Globus pallidus (tissue), 1 donor: ENCODE measurements at places on chromosomes 12 and 14.

- no peak for DNase-seq
Observed at GRCh38 chr12:117139025-117139717, 40.0 kb upstream of the TESC start.

GRCh38 chr14:38171197-38171596 lies 36.5 kb upstream of the SSTR1 start:
- no peak for DNase-seq

DNA sequence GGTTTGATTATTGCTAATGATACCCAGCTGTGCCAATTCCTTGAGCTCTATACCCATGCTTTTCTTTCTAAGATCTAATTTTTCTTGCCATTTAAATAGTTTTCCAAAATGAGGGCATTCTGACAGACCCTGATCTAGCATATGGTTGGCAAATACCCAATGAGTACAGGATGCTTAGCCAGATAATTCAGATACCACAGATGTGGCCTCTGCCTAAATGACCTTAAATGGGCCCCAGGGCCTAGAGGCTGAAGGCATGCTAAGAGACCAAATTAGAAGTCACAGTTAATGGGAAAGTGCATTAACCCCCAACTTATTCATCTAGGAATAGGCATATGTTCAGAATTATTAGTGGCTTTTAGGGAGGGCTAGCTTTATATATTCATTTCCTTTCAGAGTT lies 122.3 kb upstream of the CNOT2 start:
- DNase-seq, result no peak

DNA sequence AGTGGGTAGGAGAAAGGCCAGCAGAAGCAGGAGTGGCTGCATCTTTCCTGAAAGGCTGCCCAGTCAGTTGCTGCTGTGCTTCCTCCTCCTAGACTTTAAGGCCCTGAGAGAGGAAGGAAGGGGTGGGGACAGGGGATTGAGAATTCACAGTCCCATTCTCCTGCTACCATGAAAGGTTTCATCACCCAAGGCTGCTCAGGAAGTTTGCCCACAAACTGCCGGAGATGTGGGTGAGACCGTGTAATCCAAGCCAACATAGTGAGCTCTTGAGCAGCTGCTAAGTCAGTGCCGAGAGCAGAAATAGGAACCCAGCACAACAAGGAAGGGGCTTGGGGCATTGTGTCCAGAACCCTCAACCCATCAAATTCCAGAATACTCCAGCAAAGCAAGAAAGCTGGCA lies at the start of gene CTSG:
Gene CTSG, minus strand, starts transcription at position 69 of the 400 bp plus-strand sequence. Its CDS starts 27 bp downstream, at position 42.
- DNase-seq, result no peak

DNA sequence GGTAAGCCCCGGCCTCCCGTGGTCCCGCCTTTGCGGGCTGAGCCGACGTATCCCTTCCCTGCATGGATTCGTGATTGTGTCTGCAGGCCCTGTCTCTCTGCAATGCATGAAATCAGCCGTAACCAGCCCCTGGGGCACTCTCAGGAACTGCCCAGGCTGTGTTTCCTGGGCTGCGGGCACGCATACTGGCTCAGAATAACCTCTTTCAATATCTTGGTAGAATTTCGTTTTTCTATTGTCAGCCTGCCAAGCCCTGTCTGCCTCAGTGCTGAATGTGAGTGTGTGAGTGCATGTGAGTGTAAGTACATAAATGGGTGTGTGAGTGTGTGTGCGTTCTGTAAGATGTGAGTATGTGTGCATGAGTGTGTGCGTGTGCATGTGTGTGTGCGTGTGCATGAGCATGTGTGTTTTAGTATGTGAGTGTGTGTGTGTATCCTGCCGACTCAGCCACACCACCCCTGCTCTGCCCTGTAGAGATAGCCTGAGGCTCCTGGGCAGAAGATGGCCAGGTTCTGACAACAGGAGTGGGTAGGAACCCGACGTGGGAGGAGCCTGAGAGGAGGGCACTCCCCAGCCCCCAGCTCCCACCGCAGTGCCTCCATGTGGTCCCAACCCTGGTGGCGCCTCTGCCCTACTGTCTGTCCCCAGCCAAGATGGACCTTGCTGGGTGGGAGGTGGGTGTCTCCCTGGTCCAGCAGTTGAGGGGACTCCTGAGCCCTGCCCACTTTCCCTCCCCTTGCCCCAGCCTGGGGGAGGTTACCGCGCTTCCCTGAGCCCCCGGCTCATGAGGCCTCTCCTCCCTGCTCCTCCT lies 268.8 kb downstream of the ADGRD1 start:
- DNase-seq, result no peak

- DNase-seq, result no peak
Observed at GRCh38 chr14:82270286-82270685, 736.6 kb upstream of the SEL1L start.

DNA sequence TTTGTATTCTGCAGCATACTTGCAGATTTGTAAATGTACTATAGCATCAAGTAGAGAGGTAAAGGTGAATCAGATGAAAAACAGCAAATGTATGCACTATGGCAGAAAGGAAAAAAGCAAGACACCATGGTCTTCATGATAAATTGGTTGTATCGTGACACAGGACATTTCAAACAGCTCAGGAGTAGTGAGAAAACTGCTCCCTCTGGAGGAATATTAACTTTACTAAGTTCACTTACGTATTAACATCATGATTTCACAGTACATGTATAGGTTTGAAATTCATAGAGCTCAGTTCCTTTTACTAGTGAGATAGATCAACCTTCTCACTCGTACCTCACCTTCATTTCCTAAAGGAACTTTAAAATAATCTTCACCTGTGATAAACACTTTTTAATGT lies 6.5 kb downstream of the MBIP start:
- no peak for DNase-seq

DNA sequence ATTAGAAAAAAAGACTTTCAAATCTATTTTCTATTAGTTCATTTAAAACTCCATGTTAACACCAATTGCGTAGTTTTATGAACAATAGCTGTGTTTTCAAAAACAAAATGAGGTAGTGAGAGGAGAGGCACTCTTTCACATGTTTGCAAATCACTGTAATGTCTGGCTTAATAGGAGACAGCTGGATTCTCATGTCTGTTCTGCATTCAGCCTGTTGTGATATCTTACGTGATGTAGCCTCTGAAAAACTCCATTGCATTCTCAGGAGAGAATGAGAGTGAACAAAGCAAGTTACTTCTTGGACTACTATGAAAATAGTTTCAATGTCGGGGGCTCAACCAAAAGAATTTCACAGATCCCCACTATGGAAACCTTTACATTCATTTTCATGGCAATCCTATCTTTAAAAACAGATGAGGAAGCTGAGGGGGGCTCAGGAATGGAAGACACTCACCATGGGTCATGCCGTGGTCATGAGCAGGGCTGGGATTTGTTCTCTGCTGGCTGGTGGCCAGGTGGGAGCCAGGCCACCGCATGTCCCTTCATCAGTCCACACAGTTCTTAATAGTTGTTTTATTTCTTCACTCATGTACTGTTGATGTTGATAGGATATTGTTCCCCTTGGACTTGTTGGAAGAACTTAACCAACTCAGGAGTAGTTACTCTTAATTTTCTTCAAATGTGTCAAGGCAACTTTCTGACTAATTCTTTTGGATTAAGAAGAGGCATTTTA lies 346.2 kb upstream of the FAR2 start:
- DNase-seq, result no peak

- no peak for DNase-seq
Observed at GRCh38 chr12:65432651-65433050, 154.2 kb downstream of the MSRB3 start.

DNA sequence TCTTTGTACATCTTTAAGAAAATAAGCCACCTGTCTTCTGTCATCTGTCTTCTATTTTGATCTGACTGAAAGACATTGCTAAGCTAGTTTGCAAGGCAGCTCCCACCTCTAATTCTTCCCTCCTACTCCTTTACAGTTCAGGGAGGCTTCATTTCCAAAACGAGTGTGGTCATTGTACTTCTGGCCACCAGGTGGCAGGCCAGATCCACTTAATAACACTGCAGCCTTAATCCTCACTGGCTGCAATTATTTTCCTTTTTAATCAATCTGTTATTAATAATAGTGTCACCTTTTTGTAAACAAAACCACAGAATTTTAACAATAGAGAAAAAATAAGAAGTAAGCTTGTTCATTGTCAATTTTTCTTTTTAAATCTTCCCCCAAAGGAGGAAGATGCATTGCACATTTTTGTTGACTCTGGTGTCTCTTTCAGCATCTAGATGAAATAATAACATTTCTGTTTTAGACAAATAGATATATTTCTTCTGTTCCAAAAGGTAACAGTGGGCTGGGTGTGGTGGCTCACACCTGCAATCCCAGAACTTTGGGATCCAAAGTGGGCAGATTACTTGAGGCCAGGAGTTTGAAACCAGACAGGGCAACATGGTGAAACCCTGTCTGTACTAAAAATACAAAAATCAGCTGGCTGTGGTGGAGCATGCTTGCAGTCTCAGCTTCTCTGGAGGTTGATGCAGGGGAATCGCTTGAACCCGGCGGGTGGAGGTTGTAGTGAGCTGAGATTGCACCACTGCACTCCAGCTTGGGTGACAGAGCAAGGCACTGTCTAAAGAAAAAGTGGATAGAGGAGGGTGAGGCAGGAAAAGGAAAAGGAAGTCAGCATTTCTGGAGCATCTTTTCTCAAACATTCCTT lies 23.3 kb downstream of the GABARAPL1 start:
- peak; percentile 51 for DNase-seq
